Stimulated activated naive B cell treated with anti-CD40 and anti-IgM and Interleukin-4, amounts not matched to agents 10 μg/mL and 1 μg/mL and 100 μg/mL, for 72 hours (primary cell): ENCODE measurements at places on chromosomes 7 and 10.

GRCh38 chr7:129147731-129148130 is 3.2 kb downstream of the TSPAN33 start:
- no peaks in the 10 kb centered on the region for H3K27me3 ChIP-seq
- no peak for DNase-seq
- H3K4me3 ChIP-seq = peak overlapping the region; percentile 96
- peak overlapping the region; percentile 99 for H3K27ac ChIP-seq
- H3K36me3 ChIP-seq = peaks cover 63% of the 10 kb centered on the region

GRCh38 chr7:112892263-112892662 is 102.1 kb upstream of the TMEM168 start:
- DNase-seq = no peak
- no peak overlapping the region for H3K4me3 ChIP-seq
- H3K27ac ChIP-seq = no peak overlapping the region
- no peaks in the 10 kb centered on the region for H3K27me3 ChIP-seq
- H3K36me3 ChIP-seq = peaks cover 25% of the 10 kb centered on the region

DNA sequence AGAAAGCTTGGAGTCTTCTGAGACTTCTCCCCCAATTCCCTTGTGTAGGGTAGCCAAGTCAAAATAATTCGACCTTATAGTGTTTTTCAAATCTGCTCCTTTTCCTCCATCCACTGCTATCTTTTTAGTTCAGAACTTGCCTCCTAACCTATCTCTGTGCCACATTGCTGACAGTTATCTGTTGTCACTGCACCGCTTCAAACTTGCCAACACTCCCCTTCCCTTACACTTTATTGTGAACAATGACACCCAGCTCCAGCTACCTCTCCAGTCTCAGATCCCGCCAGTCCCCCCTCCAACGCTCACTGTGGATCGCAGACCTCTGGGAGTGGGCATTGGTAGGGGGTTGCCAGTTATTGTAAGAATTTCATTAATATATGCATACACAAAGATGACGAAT is 16.3 kb upstream of the HPS1 start:
- peaks cover 21% of the 10 kb centered on the region for H3K4me1 ChIP-seq
- H3K27me3 ChIP-seq = peaks cover 30% of the 10 kb centered on the region
- DNase-seq = no peak
- no peak overlapping the region for H3K4me3 ChIP-seq
- no peak overlapping the region for H3K27ac ChIP-seq

GRCh38 chr7:137734221-137734620 is 112.6 kb downstream of the DGKI start:
- DNase-seq = no peak
- H3K36me3 ChIP-seq = no peaks in the 10 kb centered on the region
- no peaks in the 10 kb centered on the region for H3K4me1 ChIP-seq
- H3K27me3 ChIP-seq = no peaks in the 10 kb centered on the region

DNA sequence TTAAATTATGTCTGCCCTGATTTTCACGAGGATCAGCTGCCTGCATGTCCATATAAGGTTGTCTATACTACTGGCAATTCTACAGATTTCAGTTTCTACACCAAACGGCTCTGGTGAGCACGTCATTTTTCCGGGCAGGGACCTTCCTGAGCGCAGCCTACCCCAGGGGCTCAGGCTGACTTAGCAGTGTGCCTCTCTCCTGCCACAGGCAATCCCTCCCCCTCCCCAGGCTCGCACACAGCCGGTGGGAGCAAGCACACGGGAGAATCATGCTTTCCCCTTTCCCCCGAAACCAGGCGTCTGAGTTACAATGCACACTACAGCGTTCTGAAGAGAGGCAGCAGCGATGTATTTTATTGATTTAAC is 1.7 kb downstream of the KLF6 start:
- H3K4me3 ChIP-seq = peak overlapping the region; percentile 89
- H3K4me1 ChIP-seq = peaks cover 73% of the 10 kb centered on the region
- H3K36me3 ChIP-seq = peaks cover 77% of the 10 kb centered on the region
- peak; percentile 64 for DNase-seq
